Stimulated activated CD8-positive, alpha-beta memory T cell treated with anti-CD3 and anti-CD28 coated beads, Interleukin-7, amount 100 ng/mL, for 4 hours (primary cell): ENCODE measurements at places on chromosomes 1 and 21.
A peak's percentile ranks its signal among the peaks of the same experiment; 100 is the strongest.

- DNase-seq = no peak
Observed at GRCh38 chr1:181905944-181906597, 155.4 kb downstream of the ZNF648 start.

- DNase-seq = no peak
Observed at GRCh38 chr1:162851341-162851740, 9.6 kb downstream of the CCDC190 start.

GRCh38 chr1:155134880-155135414 is 705 bp upstream of the SLC50A1 start:
- DNase-seq = peak; percentile 58

DNA sequence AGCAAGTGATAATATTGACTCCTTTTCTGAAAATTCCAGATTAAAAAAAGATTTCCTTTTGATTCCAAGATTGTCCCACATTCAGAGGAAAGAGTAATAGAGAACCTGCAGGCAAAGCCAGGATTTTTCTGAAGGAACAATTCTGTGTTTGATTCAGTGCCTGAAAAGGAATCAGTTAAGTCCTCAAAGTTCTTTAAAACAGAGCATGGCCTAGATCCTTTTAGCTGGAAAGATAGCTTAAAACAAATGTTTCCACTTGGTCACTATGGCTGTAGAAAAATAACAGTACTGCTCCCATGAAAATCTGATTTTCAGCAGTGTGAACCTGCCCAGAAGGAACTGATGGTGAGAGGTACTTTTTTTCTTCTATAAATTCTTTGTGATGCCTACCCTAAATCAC is 41.8 kb downstream of the HS2ST1 start:
- DNase-seq = no peak

DNA sequence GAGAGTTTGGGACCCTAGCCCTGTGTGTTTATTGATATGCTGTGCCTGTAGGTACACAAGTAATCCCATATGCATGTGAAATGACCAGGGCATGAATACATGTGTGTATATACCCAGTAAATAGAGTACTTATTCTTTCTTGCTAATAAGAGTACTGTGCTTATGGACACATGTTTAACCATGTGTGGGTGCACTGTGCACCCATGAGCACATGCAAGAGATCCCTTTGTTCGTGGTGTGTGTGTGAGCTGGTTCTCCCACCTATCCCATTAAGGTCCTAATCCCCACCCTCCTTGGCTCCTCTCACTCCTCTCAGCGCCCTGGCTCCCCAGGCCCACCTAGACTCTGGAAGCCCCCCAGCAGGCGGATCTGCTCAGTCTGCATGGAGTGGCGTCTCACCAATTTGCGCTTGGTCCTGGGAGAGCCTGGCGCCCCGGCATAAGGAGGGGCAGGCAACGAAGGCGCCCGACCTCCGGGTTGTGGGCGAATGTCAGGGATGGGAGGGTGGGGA is 2.2 kb upstream of the LIX1L start:
- DNase-seq = no peak

DNA sequence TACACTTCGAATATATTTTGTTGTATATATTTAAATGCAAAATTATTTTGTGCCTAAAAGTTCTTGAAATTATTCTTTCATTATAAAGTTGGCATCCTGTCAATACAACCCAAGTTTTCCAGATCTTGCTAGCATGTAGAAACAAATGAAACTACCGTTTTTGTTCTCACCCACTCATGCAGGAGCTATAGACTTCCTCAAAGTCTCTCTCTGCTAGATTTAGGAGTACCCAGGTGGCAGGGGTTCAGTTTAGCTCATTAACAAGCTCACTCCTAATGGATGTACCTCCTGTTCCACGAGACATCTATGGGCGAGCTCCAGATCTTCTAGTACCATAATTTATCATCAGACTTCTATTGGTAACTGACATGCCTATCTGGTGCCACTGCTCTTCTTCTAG is 390.2 kb upstream of the POU3F1 start:
- no peak for DNase-seq

DNA sequence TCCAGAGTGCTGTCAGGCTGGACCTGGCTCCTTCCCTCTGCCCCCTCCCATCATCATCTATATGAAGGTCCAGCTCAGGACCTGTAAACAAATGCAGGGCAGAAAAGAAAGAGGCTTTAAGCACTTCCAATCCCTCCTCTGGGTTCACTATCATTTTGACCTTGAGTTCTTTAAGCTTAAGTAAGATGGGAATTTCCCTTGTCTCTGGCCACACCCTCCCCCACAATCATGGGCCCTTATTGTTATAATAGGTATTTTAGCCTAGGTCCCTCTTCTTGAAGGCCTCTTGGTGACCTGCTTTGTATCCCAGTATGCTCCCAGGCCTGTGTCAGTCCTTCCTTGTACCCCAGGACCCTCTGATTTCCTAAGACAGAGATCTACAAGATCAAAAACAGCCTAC is 45.1 kb upstream of the EPS15 start:
- DNase-seq = no peak

- no peak for DNase-seq
Observed at GRCh38 chr1:920010-920409, 3.7 kb upstream of the SAMD11 start.

DNA sequence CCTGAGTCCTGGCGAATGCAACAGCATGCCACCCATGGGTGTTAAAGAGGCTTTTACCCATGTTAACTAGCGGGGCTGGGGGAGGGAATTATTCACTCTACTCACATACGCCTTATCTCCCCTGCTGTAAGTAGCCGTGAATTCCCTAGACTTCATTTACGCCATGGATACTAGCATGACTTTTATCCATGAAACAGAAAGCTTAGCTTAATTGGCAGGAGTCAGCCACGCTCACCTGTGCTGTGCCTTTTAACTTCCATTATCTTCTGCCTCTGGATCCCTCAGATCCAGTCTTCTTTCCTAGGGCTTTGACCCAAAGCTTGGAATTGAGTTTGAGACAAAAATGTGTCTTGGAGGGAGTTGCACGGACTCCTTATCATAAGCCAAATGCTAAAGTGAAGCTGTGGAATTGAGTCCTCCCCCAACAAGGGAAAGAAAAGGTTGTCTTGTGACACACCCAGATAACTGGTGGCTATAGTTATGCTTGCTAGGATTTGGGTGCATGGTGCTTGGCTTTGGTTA is 9.7 kb upstream of the NASP start:
- no peak for DNase-seq

DNA sequence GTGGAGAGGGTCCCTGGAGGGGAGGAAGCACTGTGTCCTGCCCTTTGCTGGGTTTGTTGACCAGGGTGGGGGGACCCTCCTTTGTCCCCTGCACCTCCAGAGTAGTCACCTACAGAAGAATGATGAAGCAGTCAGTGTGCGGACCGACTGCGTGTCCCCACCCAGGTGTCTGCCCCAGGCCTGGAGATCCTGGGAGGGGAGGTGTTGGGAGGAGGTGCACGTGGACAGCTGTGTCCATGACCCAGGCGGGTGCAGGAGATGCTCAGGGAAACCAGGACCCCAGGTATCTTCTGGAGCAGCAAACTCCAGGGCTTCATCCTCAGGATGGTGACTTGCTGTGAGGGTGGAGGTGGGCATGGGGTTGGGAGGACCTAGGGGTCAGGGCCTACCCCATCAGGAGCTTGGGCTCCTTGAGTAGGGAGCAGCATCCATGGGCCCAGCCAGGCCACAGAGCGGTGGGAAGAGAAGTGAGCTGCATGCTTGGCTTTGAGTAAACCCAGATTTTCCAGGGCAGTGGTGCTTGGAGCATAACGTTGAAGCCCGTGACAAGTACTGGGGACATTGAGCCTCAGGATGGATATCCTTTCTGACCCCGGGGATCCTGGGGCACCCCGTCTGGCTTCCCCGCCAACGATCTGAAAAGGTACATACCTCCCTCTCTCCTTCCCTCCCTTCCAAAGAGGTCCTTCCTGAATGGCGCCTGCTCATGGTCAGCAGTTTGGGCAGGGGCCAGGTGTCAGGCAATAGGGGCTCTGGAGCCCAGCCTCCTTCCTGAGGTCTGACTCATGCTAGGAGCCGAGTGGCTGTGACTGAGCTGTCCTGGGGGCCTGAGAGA is 13.7 kb downstream of the ACTRT2 start:
- DNase-seq = no peak

DNA sequence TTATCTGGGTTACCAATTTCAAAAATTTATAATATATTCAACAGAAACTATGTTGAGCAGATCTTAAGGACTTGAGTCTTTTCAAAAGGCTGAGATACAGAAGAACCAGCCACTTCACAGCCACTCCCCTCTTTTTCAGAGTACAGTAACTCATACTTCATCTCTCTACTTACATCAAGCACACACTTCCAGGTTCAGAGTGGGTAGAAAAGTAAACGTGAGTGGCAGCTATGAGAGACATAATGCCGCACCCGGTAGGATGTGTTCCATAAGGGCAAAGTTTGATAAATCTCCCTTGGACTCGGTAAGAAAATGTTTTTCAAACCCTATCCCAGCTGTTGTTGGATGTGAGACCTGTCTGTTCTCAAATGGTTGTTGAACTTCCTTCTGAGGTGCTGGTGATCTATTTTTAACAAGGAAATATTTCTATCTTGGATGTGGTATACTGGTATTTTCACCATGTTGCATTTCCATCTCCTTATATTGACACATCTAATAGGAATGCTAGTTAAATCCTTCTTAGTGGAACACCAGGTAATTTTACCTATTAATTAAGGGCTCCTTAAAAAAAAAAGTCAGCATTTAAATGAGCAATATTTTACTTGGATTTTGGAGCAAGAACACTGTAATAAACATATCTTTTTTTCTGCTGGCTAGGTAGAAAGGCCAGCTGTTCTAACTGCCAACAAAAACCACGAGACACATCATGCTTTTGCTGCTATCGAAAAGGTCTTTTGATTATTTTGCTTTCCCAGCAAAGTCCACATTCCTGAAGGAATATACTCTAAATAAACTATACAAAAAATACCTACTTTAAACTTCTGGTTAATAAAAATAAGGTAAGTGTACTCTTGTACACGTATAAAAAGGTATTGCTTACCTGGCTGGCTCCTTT is 28.2 kb downstream of the CNN3 start:
- DNase-seq = no peak

GRCh38 chr1:56289260-56289659 is 290.1 kb downstream of the PLPP3 start:
- no peak for DNase-seq

DNA sequence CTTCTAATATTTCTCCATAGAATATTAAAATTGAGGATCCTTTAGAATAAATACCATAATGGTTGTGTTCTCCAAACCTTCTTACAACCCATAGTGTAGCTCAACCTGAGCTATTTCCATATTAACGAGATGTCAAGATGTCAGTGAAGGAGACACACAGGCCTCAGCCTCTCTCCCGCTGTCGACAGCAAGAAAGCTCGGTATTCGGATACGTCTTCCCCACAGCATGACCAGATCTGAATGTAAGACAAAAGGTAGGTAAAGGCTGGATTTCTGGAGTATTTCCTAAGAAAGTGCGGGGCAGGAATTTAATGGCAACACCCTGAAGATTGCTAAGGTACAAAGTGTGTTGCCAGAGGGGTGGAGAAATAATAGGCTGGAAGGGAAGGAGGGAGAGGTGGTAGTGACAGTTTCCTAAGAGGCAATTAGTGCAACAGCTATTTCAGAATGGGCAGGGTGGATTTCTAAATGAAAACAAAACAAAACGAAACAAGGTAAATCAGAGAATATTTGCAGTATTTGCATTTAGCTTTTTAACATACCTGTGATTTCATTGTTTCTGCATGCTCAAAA is 1.7 kb downstream of the ADSS2 start:
- DNase-seq = no peak

GRCh38 chr1:40508375-40509341 is at the start of gene EXO5:
Gene EXO5 (plus strand): TSS chr1:40508767. CDS start chr1:40514545, 5,778 bp downstream.
- peak; percentile 72 for DNase-seq

GRCh38 chr1:27044613-27045151 is 32.0 kb upstream of the TENT5B start:
- peak; percentile 68 for DNase-seq

DNA sequence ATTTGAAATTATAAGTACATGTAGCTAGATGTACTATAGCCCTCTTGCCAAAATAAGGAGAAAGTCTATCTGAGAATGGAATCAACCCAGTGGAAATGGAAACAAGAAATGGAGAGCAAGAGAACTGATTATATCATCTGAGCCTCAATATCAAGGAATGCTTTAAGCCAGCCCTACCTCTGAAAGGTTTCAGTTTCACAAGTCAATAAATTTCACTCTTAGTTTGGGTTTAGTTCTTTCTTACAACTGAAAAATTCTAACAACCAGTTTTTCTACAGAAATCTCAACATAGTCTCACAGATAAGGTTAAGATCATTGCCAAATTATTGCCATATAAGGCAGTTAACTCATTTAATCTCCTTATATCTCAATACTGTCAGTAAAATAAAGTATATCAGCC is 80.0 kb downstream of the EPS15 start:
- no peak for DNase-seq

DNA sequence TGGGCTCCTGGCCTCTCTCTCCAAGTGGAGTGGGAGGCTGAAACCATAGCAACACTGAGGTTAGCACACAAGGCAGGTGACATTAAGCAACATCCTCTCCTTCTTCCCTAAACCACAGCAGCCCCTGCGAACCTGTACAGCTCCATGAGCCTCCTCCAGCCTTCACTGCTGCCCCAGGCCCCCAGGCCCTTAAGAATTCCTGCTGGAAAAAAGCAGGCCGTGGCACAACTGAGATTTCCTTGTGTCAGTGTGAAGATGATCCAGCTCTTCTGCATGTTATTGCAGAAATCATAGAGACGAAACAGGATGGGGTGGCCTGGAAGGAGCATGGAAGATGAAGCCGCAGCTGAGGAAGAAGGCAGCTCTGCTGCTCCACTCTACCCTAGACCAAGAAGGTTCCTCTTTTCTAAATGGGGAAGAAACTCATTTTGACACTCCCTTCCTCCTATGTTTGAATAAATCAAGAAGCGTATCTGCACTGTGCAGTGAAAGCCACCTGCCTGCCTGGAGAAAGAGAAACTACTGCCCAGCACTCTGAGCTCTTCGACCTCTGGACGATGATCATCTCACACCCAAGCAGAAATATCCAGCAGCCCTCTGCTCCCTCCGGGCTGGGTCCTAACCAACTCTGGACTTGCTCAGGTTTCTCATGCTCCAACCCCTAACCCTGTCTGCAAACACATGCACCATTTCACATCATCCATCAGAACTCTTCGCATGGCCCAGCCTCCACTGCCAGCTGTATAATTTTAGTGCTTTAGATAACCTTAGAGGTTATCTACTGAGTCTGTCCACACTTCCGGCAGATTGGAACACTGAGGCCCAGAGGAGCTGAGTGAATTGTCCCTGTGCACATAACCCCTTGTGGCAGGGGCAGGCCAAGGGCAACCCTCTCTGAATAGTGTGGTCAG is 20.7 kb downstream of the SH3BP5L start:
- no peak for DNase-seq

- DNase-seq = no peak
Observed at GRCh38 chr1:231936983-231937775, 310.6 kb downstream of the DISC1 start.
